ENCODE measurements at places on chromosomes 16 and 17.

DNA sequence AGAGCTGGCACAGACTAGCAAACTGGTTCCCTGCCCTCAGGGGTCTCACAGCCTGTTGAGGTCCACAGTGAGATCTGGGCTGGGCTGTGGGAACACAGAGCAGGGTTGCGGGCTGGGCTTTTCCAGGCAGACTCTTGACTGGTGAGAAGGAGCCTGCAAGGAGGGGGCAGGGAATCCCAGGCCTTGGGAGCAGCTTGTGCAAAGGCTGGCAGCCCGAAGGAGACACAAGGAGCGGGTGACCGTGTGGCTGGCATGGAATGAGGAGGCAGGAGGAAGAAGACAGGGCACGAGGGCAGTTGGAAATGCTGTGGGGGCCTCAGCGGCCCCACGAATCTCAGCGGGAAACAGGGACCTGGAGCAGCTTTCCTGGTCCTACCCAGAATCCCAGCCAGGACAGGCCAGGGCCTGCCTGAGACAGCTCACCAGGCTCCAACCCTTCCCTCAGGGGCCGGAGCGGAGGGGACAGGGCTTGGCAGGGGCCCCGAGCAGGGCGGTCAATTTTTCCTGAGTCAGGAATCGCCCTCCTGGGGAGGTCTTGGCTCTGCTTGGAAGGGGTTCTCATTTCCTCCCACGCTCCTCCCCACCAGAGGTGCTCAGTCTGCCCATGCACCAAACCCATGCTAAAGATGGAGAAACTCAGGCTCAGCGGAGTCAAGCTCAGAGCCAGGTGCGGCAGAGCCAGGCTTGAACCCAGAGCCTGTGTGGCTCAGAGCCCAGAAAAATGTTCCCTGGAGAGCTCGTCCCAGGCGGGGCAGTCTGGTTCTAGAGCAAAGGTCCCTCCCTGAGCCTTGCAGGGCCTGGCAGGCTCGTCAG, 9.2 kb upstream of the SNN start:
- DNase-seq: no peak

DNA sequence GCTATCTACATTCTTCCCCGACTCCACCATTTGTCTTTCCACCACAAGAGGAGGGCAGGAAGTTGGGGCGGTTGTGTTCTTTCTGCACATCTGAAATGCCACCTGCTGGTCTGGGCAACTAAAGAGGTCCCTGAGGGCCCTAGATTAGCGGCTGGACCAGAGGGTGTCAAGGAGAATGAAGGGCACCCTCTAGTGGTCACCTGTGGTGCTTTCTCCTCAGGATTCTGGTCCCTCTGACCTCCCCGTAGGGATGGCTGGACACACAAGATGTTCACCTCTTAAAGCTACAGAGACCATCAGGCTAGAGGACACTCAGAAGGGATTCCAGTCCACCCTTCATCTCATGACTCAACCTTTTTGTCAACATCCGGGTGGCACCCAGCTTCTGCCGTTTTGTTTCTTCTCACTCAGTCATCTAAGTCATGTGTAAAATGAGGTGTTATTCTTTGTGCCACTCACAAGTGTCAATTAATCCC, 2.9 kb upstream of the SCIMP start:
- DNase-seq: no peak

- peak; percentile 68 for DNase-seq
Measured at GRCh38 chr17:19386974-19387920, at the start of gene MFAP4. Gene MFAP4, minus strand, starts transcription at chr17:19387190. Its CDS starts 35 bp downstream, at chr17:19387155.

- no peak for DNase-seq
Measured at GRCh38 chr16:68247400-68247799, 2.2 kb downstream of the PLA2G15 start.

- DNase-seq: no peak
Measured at GRCh38 chr17:76046064-76046463, 19.0 kb upstream of the EVPL start.

DNA sequence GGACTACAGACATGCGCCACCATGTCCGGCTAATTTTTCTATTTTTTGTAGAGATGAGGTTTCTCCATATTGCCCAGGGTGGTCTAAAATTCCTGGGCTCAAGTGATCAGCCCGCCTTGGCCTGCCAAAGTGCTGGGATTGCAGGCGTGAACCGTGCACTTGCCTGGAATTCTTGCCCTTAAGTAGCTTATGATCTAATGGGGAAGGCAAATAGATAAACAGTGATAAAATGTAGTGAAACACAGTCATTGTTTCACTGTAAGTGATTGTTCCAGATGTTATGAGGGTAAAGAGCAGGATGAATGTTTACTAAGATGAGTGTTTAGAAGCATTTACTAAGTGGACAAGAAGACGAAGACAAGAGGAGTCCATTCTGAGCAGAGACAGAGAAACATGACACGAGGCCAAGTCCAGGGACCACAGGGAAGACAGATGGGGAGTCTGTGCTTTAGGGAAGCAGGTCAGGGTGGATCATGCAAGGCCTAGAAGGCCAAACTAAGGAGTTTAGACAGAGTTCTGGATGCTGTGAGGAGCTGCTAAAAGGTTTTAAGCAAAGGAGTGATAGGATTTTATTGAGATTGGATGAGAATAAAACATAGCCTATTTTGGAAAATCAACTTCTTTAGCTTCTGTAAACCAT, 36.9 kb downstream of the YPEL2 start:
- DNase-seq: no peak

DNA sequence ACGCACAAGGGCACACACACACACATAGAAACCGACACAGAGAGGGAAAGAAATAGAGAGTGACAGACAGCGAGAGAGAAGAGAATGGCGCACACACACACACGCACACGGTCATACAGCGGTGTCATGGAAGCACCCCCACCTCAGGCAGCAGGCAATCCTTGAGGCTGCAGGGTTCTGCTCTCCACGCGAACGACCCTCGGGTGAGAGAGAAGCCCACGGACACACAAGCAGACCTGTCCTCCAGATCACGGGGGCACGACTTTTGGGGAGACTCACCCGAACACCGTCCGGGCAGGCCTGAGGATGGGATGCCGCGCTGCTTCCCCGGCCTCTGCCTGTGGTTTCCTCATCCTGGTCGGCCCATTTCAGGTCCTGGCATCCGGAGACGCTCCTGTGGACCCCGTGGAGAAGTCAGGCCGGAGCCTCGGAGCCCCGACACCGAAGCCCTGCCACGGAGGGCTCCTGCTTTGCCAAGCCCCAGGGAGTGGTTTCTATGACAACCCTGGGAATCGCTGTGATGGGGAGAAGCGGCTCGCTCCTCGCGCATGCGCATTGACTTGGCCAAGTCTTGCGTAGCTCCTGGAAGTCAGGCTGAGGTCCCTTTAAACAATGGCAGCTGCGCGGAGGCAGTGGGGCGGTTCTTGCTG, 118.2 kb upstream of the KCNJ18 start:
- peak; percentile 33 for DNase-seq

- DNase-seq: no peak
Measured at GRCh38 chr17:83119987-83120864, 40.8 kb downstream of the METRNL start.

DNA sequence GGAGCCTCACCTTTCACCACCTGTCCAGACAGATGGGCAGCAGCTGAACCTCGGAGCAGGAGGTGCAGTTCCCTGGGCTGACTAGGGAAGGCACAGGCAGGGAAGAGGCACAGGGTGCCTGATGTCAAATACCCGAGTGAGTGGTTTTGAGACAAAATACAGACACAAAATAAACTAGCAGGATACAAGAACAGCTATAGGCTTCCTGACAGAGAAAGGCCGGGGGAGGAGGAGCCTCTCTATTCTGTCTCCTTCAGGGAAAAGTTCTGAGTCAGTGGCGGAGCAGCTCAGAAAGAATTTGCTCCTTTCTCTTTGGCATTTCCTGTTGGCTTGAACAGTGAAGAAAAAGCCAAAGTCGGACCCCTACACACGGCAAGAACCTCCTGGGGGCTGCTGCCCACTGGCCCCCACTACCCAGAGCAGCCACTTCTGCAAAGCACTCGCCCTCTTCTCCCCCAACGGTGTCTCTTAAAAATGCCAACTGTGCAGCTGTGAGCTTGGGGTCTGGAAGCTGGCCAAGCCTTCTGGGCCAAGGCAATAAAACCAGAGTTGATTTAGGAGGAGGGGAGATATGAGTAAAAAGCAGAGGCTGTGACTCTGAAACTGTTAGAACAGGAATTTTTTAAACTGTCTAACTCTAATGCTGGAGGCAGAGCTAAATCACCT, 14.4 kb upstream of the FAAP100 start:
- DNase-seq: peak; percentile 95

DNA sequence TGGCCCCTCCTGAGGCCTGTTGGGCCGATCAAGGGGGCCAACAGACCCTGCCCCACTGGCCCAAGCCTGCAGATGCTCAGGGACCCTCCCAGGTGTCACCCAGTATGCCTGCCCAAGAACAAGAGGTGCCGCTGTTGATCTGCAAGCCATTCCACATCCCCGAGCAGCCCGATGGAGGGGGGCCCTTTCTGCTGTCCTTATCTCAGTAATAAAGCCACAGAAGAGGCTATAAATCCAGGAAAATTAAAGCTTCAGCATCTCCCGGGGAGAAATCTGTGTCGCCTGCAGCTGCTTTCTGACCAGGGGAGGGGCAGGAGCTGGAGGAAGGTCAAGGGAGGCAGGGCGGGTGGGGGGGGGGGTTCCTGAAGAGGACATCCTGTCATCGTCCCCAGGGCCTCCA, 11.7 kb upstream of the CACNA1H start:
- DNase-seq: no peak

- DNase-seq: no peak
Measured at GRCh38 chr16:27972500-27972899, 91.0 kb downstream of the GSG1L start.

- DNase-seq: no peak
Measured at GRCh38 chr17:31256936-31257335, 40.1 kb downstream of the OMG start.

DNA sequence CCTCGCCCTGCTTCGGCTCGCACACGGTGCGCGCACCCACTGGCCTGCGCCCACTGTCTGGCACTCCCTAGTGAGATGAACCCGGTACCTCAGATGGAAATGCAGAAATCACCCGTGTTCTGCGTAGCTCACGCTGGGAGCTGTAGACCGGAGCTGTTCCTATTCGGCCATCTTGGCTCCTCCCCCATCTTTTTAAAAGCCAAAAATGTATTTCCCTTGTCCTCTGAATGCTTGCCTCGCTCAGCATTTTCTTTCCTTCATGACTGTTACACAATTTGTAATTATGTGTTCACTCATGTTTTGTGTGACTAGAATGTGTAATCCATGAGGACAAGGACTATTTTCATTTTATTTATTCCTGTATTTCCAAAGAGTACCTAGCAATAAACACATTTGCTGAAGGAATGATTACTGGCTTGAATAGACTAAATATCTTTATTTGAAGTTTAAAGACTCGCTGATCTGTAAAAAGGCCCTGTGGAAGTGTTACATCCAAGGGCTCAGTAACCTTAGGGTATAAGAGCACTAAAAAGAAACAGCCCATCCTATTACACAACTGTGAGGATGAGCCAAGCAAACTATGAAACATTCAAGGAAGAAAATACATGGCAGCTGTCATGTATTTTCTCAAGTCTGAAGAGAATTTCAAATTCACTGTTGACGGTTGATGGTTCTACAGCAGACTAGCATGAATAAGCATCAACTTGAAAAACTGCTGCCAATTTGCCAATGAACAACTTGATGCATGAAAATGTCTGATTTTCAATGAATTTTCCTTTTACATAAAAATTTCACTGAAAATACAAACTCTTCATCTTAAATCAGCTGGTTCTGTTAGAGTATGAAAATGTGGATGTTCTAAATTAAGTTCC, 192.6 kb downstream of the MYO1D start:
- DNase-seq: no peak

- no peak for DNase-seq
Measured at GRCh38 chr17:32542186-32542585, 55.4 kb downstream of the CDK5R1 start.

DNA sequence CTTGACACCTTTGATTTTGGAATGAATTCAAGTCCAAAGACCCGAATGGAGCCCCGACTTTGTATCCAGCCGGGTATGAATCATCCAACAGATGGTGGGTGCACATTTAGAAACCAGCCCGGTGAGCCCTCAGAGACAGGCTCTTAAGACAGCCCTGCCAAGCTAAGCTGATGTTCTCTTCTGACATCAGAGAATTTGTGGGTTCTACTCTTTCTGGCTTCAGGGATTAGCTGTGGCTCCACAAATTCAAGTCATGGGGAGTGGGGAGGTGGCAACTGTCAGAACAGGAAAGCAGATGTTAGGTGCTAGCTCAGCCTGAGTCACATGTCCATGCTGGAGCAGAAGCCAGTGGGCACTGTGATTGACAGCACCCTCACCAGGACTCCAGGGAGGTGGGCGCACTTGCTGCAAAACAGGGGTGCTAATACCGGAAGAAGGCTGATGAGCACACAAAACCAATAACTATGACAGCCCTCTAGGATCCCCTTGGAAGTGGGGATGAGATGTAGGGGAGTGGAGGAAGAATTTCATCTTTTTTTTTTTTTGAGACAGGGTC, 31.4 kb upstream of the XYLT2 start:
- DNase-seq: no peak

GRCh38 chr17:60640503-60640902, 37.1 kb upstream of the BCAS3 start:
- DNase-seq: no peak

DNA sequence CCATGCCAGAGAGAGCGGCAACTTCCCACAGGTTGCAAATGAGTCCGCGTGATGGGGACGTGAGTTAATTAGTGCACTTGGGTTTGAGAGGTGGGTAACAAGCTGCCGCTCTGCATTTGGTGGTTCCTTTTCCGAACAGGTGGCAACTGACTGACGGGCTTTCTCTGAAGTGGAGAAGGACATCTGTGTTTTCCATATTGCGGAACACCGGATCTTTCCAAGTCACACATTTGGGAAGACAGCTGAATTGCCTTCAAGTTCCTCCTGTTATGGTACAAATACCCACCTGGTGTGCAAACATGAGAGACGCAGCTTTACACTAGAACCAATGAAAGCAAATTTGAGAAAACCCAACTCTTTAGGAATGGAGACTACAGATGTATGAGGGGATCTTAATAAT, 451.3 kb upstream of the ZFHX3 start:
- DNase-seq: no peak
